Osteoblast (primary cell): ENCODE measurements at places on chromosomes 13 and 19. TPM values are rescaled to one million over a fixed set of nuclear protein-coding genes. Genes with fewer than 3 reads are reported as not detected.

DNA sequence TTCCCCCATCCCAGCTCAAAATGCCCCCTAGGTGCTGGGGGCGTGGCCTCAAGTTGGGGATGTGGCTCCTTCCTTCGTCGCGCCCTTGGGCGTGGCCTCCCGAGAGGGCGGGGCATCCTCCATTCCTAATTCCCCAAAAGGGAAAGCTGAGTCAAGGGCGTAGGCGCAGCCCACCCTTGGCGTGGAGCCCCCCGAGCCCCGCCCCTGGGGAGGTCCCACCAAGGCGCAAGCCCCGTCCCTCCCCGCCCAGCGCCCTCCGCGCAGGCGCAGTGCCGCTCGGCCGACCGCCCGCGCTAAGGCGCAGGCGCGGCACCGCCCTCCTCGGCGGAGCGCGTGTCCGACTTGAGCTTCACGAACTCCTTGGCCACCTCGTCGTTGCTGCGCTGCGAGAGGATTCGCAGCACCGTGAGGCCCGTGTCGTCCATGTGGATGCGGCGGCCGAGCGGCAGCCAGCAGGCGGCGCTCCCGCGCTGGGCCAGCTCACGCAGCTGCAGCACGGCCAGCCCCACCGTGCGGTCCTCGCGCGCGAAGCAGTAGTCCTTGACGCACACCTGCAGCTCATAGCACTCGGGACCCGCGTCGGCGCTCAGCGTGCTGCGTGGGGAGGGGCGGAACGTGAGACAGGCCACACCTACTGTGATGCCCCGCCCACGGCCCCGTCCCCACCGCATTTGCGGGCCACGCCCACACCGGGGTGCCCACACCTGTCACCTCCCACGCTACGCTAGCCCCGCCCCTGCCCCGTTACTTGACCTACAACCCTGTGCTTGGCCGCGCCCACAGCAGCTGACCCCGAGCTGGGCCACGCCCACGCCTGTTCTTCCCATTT is 50.5 kb downstream of the COLGALT1 start:
- peak; percentile 97 for DNase-seq

DNA sequence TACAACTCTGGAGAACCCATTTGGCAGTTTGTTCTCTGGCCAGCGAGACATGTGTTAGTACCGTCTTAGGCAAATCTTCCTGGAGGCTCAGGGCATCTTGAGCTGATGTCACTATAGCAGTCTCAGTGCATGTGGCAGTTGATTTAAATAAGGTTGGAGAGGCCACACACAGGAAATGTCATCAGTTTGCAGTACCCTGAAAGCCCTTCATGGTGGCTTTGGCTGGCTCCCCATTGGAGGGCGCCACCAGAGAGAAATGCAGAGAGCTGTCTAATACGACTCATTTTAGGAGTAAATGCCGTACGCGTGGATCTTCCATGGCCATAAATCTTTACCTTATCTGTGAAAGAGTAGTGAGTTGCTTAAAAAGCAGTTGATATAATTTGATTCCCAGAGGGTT is 163.1 kb downstream of the STK24 start:
- no peak for DNase-seq

GRCh38 chr13:77001963-77002587 is 10.2 kb downstream of the CLN5 start:
- no peak for DNase-seq

The MISP3 gene
- 0.59 and 1.1 TPM in 2 replicates for total RNA-seq

The PTGIR gene
- 2.5 and 2.9 TPM in 2 replicates for total RNA-seq

GRCh38 chr13:91181892-91182291 is 165.6 kb upstream of the MIR17HG start:
- DNase-seq, result no peak

The KLK4 gene
- 0.29 TPM in 1 of 2 replicates, not detected in the other for total RNA-seq

GRCh38 chr13:98201984-98202383 is 24.9 kb upstream of the RNF113B start:
- no peak for DNase-seq

GRCh38 chr19:46073268-46073922 is 32.6 kb upstream of the IGFL4 start:
- DNase-seq, result no peak

- DNase-seq, result no peak
Measured at GRCh38 chr19:2239173-2239572, 2.5 kb downstream of the SF3A2 start.

The COL4A1 gene
- 412 and 433 TPM in 2 replicates for total RNA-seq

- DNase-seq, result no peak
Measured at GRCh38 chr13:63541336-63541735, 2125.7 kb upstream of the PCDH20 start.

- DNase-seq, result no peak
Measured at GRCh38 chr13:44347301-44347700, 26.3 kb upstream of the SERP2 start.

DNA sequence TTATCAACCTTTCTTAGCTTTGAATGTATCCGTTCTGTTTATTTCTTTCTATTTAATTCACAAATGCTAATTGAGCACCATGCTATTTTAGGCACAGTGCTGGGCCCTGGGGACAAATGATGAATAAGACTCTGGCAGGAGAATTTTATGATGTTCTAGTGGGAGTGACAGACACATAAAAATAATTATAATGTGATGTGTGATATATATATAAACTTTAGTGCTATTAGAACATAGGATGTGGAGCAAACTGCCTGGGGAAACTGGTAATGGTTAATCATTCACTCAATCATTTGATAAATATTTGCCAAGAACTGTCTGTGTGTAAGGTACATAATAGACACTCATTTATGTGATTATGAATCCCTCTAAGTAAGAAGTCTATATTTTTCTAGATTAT is 50.7 kb upstream of the FRY start:
- no peak for DNase-seq

The RGL3 gene
- total RNA-seq, result 0.29 and 0.36 TPM in 2 replicates

GRCh38 chr13:51330791-51331190 is 8.7 kb upstream of the SERPINE3 start:
- peak; percentile 76 for DNase-seq

- DNase-seq, result no peak
Measured at GRCh38 chr13:34241332-34241731, 423.4 kb downstream of the RFC3 start.

The PCDH9 gene
- total RNA-seq, result 1.1 and 2.9 TPM in 2 replicates

DNA sequence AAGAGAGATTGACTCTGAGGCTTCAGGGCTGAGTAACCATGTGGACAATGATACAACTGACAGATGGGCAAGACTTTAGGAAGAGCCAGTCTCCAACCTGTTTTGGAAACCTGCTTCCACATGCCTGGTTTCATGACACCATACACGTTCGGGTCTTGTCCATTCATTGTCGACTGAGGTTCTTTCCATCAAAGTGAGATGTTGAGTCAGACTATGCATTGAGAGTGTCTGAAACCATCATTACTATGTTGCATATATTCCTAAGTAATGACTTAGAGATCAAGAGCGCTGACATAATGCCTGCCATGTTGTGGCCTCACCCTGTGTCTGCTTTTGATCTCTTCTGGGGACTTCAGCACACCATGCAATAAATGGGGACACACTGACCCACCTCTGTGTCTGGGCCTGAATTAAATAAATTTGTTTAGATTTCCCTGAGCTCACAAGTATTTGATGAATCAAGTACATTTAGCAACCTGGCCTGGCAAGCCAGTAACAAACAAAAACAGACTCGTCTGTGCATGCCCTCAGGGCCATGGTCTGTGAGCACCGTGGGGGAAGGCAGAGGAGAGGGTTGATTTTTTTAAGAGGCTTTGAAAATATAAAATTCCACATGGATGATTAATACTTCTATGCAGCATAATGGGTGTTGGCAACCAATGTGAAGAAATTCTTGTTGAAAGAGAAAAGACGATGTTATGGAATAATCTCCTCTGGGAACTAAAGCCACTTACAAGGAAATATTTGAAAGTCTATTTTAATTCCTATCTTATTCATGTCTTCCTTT is 49.9 kb upstream of the UBAC2 start:
- DNase-seq, result peak; percentile 82

The MCF2L gene
- 6.5 TPM in 2 replicates for total RNA-seq

DNA sequence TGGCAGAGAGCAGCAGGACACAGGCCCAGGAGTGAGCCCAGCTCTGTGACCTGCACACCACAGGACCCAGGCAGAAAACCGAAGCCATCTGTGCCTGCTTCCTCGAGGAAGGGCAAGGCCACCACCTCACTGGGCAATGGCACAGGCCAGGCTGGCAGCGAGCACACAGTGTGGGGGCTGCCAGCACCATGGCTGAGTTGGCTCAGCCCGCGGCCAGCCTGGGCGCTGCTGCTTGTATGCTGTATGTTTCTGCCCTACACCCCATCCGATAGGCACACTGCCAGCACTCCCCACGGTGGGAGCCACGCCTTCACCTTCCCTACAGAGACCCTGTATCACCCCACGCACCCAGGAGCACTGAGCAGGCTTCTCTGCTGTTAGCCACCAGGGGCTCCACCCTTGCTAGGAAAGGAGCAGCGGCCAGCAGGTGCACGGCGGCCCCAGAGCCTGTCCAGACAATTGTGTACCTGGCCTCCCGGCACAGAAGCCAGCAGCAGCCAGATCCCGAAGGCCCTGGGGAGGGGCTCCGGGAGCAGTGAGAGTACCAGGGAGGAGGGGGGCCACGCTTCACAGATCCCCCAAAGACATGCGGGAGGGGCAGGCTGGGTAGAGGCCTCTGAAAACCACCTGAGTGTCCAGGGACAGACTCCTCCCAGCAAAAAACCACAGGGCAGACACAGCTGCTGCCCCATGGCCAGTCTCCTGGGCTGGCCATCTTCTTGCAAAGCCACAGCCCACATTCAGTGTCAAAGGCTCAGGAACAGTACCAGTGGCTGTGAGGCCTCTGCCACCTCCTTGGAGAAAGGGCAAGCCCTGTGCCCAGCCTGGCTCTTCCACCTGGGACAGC is 56.1 kb downstream of the MLLT1 start:
- peak; percentile 77 for DNase-seq

The DCT gene
- under 0.01 and 0.29 TPM in 2 replicates for total RNA-seq

The ZNF846 gene
- 14.1 and 17.7 TPM in 2 replicates for total RNA-seq

GRCh38 chr19:53102756-53103233 is 427 bp downstream of the ZNF160 start:
- DNase-seq, result peak; percentile 83

GRCh38 chr19:35213663-35214632 is 14.6 kb downstream of the FAM187B start:
- peak; percentile 76 for DNase-seq

The TUBA3C gene
- not detected in 2 replicates for total RNA-seq

DNA sequence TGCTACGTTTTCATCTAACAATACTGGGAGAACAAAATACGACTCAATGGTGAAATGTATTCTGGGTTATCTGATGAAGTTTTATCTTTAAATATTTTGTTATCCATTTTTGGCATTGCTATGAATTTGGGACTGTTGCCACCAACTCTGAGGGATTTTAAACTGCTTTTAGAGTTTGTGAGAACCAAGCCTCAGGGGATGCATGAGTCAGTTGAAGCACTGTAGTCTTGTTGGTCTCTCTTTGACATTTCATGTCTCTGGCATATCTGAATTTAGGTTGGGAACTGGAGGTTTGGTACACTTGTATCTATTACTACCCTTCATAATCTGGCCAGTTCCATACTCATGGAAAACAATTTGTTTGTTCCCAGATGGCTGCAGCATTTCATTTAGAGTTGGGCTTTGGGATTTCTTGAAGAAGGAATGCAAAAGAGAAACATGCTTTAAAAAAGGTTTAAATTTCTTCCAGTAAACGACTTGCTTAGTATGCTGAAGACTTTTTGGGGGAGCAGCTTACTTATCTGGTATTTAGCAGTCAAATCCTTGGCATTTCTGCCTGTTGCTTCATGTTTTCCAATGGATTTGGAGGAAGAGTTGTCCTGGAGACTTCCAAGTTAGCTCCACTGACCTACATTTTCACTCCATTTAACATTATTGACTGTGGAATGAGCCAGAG is 28.9 kb downstream of the ARHGEF7 start:
- DNase-seq, result peak; percentile 48

The ZNF69 gene
- 14.1 and 14.8 TPM in 2 replicates for total RNA-seq

- no peak for DNase-seq
Measured at GRCh38 chr13:103671547-103671946, 605.3 kb upstream of the SLC10A2 start.
